ENCODE measurements at places on chromosomes 7 and 10.

DNA sequence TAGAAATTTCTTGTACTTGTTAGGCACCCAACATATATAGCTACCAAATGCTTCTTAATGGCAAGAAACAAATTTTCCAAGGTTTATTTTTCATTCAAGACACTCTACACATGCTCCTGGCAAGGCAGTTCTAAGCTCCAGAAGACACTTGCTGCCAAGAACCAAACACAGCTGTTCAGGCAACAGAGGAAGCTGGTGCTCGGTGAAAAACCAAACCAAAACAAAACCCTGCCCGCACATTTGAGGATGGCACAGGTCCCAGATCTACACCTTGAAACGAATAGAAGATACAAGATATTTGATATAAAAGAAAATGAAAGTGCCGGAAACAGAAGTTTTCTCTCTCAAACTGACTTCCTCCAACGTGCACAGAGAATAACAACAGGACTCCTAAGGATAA is 4.9 kb upstream of the DNTT start:
- DNase-seq, result no peak

DNA sequence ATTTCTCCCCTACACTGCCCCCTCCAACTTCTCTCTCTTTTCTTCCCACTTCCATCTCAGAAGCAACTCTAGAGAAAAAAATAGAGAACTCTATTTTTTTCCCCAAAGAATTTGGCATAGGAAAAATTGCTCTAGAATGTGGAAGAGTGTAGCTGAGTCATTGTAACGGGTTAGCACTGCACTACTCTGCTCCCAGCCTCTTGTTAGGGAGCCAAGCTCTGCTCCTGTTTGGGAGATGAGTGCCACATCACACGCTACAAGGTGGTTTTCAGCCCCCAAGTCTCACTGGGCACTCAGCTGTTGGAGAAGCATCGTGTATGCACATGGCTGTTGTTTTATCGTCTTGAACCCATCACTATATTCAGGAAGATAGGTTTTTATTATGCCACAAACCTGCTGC is 136.4 kb downstream of the BMPER start:
- DNase-seq, result no peak

DNA sequence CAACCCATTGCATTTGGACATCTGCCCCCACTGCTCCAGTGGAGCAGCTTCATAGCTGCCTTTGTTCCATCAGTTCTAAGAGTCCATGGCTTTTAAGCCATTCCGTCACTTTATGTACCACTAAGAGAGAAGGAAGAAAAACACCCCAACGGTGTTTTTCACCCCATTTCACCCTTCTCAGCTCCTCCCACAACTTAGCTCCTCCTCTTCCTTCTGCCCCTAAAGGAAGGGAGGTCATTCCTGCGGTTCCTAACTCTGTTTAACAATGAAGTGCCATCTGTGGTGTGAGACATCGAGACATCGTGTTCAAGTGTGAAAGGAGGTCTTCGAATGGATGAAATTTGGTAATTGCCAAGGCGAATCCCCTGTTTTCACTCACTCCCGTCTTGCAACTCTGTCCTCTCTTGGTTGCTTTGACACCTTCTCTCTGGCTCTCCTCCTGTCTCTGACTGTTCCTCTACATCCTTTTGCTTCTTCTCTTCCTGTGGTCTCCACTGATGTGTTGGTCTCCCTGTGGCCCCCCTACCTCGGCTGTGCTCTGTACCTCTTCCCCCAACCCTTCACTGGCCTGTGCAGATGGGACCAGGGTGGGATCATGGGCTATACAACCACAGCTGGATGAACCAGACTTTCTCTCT is 23.0 kb downstream of the SMKR1 start:
- no peak for DNase-seq

DNA sequence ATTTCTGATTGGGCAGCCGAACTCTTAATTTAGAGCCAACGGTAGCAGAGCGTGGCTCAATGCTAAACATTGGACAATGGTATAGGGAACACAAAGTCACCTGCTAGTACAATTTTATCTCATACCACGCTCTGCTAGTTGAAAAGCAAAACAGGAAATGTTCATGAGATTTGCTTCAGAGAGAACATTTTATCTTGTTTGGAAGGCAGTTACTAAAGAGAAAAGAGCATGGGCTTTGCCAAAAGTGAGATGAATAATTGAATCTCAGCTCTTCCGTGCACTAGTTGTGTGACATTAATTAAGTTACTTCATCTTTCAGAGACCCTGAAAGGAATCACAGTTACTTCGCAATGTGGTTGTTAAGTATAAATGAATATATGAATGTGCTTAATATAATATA is 161.5 kb upstream of the FAM13C start:
- no peak for DNase-seq

GRCh38 chr7:151028948-151029501 is 775 bp downstream of the ABCB8 start:
- no peak for DNase-seq

- no peak for DNase-seq
Measured at GRCh38 chr7:93196336-93196735, 29.9 kb downstream of the HEPACAM2 start.

DNA sequence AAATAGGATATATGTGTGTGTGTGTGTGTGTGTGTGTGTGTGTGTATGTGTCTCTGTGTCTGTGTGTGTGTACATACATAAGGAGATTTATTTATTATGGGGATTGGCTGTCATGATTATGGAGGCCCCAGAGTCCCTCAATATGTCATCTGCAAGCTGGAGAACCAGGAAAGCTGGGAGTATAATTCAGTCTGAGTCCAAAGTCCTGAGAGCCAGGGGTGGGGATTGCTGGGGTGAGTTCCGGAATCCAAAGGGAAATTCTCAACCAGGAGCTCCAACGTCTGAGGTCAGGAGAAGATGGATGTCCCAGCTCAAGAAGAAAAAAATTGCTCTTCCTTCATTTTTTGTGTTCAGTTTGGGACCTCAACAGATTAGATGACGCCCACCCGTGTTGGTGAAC is 50.7 kb upstream of the PLPP4 start:
- DNase-seq, result no peak

DNA sequence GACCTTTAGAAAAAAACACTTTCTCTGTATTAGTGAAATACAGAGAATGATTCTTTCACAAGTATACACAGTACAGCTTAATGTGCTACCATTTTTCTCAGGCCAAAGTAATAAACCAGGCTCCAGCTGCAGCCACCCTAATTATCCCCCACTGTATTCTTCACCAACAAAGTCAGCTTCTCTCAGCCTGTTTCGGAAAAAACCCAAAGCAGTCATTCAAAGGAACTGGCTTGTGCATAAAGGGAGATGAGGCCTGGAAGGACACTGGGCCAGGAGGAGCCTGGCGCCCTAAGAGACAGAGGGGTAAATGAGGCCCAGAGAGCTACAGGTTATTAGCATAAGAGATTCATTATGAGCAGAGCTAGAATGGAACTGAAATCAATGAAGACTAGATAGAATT is 9.2 kb downstream of the USP54 start:
- DNase-seq, result no peak

GRCh38 chr7:130458257-130458656 is 17.4 kb upstream of the CEP41 start:
- no peak for DNase-seq
